Dorsolateral prefrontal cortex (tissue), 122 donors: ENCODE measurements at places on chromosomes 1 and 21.

- DNase-seq = no peak
These were observed 506 bp downstream of the C1orf50 start for GRCh38 chr1:42767510-42768000.

DNA sequence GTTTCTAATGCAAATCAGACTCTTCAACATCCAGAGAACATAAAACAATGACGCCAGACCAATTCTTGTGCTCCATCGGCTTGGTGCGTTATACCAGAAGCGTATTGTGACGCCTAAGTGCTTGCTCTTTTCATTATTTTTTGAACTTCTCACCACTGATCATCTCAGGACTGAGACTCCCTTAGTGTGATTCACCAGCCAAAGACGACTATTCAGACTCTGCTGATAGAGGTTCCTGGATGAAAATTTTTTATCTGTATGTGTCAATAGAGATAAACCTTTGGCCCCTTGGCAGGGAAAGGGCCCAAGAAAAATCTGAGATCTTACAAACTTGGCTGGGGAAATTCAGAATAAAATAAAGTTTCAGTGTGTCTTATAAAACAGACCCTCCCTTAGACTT, 856 bp upstream of the GREM2 start:
- DNase-seq = no peak

GRCh38 chr1:154845879-154846278, 24.2 kb downstream of the KCNN3 start:
- DNase-seq = no peak

DNA sequence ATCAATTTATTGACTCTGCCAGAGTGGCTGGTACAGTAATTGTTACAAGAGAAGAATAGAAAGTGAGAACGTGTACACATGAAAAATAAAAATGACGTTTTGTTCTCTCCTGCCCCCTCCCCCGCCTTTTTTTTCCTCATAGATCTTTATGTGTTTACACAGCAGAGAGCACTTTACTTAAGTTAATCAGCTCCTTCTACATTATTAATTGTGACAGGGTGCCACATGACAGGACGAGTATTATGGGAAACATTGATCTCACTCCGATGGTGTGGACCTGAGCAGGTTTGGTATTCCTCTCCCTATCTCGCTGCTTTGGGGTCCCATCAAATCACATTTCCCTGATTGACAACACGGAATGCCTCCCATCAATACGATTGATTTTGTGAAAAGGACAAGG, 285.7 kb downstream of the TM2D1 start:
- no peak for DNase-seq

DNA sequence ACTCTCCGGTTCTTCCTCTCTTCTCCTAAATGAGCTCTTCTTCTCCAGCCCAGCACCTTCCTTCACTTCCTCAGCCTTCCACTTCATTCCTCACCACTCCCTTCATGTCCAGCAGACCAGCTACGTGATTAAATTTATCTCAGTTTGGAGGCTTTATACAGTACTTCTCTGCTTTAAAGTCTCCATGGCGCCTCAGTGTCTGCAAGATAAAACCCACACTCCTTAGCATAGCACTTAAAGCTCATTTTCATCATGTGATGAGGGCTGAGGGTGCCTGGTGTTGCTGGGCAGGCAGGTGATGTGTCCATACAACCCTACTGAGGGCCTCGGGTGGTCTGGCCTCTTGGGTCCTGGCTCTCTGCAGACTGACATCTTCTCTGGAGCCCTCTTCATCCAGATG, 7.7 kb downstream of the SLC5A9 start:
- no peak for DNase-seq

DNA sequence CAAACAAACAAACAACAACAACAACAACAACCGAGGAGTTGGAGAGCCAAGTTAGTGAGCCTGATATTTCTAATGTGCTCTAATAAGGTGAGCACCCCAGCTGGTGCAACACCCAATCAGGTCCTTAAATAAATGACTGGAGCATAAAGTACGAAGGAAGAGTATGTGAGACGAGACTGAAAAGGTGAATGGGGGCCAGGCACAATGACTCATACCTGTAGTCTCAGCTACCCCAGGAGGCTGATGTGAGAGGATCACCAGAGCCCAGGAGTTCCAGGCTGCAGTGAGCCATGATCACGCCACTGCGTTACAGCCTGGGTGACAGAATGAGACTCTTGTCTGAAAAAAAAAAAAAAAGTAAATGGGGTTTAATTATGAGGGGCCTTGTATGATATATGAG, 152.0 kb upstream of the ZRANB2 start:
- DNase-seq = no peak

DNA sequence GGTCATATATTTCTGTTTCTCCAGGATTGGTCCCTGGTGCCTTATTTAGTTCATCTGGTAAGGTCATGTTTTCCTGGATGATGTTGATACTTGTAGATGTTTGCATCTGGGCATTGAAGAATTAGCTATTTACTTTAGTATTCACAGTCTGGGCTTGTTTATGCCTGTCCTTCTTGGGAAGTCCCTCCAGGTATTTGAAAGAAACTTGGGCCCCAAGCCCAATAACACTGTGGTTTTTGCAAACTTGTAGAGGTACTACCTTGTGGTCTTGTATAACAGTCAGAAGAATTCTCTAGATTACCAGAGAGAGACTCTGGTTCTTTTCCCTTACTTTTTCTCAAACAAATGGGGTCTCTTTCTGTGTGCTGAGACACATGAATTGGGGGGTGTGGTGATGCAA, 251.4 kb upstream of the B3GALT2 start:
- DNase-seq = no peak

DNA sequence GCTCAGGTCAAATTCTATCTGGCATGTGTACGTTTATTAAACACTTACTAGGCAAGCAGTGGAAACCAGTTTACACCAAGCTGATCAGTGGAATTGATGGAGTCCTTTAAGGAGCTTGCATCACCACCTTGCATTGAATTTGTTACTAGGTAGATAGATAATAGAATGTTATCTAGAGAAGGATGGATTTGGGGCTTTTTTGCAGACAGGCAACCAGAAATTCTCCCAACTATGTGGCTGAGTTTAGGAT, 44.9 kb downstream of the HHAT start:
- DNase-seq = no peak

DNA sequence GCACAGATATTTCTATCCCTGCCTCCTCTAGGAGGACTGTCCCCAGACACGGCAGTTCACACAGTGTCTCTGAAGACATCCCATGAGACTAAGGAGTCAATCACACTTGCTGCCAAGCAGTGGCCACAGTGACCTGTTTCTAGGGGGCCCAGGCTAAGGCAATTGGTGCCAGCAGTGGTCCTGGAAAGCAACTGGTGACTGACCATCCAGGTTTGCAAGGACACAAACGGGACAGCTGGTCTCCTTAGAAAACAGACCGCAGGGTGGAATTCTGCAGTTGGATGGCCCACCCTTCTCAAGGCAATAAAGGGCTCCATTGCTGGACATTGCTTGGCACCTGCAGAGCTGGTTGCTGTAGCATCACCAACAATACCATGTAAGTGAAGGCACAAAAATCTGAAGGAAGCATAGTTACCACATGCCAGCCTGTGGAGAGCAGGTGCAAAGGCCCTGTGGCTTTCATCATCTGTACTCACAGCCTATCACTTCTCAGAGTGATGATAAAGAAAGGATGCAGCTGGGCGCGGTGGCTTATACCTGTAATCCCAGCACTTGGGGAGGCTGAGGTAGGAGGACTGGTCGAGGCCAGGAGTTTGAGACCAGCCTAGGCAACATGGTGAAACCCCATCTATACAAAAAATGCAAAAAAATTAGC, 81.5 kb downstream of the STUM start:
- no peak for DNase-seq

- DNase-seq = no peak
These were observed 142.2 kb downstream of the NFIA start for GRCh38 chr1:61224609-61225008.

DNA sequence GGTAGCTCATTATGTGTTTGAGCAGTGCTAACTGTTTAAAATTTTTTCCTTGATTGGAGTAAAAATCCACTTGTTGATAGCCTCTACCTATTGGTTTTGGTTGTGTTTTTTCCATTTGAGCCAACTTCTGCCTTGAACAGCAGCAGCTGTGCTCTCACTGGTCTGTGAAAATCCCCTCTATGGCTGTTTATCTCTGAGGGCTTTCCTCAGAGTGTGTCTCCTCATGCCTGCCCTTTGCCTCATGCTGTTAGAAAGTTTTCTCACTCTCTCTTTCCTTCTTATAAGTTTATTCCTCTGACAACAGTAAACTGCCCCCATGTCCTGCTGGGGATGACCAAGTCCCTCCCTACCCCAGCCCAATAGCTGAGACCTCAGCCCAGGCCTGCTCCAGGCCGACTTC, 14.1 kb downstream of the REG4 start:
- DNase-seq = no peak

- DNase-seq = no peak
These were observed 348.7 kb downstream of the PCP4 start for GRCh38 chr21:40215941-40216340.

DNA sequence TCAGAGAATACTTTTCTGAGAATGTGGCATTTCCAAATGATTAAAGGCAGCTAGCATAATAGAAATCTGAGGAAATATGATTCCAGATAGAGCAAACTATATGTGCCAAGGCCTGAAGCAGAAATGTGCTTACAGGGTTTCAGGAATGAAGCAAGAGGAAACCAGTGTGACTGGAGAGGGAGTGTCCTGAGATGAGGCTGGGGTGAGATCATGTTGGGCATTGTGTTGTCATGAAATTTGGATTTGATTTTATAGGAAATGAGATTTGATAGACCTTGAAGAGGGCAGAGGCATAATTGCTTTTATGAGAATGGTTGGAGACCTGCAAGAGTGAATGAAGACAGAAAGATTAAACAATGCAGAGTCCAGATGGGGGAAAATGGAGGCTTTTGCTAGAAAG, 338.1 kb upstream of the SNX7 start:
- DNase-seq = no peak

- no peak for DNase-seq
These were observed 81.7 kb downstream of the DDX20 start for GRCh38 chr1:111837393-111837792.

DNA sequence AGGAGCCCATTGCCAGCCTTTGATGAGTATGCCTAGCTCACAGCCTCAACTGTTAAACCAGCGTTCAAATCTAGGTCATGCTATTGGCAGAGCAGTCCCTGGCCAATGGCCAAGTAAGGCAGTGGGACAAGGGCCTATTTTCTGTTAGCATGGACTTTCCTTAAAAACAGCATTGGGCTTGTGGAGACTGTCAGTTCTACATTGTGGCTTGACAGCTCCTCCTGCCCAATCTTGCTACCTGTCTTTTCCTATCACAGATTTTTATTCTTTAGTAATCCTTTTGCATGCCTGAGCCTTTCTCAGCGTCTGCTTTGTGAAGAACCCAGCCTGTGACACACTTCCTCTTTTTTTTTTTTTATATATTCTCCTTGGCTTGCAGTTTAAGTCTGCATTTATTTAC, 56.4 kb downstream of the DIP2A start:
- peak; percentile 79 for DNase-seq

DNA sequence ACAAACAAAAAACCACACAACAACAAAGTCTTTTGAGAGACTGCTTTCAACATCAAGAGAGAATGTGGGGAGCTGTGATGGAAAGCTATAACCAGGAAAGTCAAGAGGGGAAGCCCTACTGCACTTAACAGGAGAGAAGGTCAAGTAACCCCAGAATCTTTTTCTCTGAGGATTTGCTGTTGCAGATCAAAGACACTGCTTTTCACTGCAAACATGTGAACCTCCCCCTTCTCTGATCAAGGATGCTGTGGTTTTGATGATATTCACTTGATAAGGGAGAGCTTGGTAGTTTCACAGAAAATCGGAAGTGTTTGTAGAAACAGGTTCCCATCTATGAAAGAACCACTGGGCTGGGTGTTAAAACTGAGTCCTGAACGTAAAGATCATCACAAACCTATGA, 4.8 kb downstream of the ETV3 start:
- DNase-seq = no peak

DNA sequence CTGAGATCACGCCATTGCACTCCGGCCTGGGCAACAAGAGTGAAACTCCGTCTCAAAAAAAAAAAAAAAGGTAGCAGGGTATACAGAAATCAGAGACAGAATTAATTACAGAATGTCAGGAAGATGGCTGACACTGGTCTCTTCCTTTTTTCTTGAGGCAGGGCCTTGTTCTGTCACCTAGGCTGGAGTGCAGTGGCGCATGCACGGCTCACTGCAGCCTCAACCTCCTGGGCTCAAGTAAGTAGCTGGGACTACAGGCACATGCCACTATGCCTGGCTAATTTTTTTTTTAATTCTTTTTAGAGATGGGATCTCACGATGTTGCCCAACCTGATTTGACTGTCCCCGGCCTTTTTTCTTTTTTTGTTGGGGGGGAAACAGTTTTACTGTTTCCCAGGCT, 16.4 kb downstream of the RNU5D-1 start:
- DNase-seq = no peak
